ENCODE measurements at places on chromosomes 1 and 21. TPM values are rescaled to one million over a fixed set of nuclear protein-coding genes. Genes with fewer than 3 reads are reported as not detected.

Gene TNFRSF14
- 73.5 TPM for polyA plus RNA-seq

Gene CELA3A
- not detected for polyA plus RNA-seq

Gene CHAF1B
- polyA plus RNA-seq, result 1.4 TPM

Gene CLDN17
- polyA plus RNA-seq, result not detected

Gene AK5
- 8.9 TPM for polyA plus RNA-seq

Gene HSPA6
- not detected for polyA plus RNA-seq

Gene GPR25
- polyA plus RNA-seq, result 21.4 TPM

Gene C1orf105
- polyA plus RNA-seq, result not detected

Gene OR2M3
- not detected for polyA plus RNA-seq

Gene EBNA1BP2
- polyA plus RNA-seq, result 55.3 TPM

Gene KRTAP7-1
- not detected for polyA plus RNA-seq

Gene CELA3B
- not detected for polyA plus RNA-seq

Gene SELL
- 2,165 TPM for polyA plus RNA-seq

Gene FAM72C
- polyA plus RNA-seq, result 0.22 TPM

Gene MCOLN3
- polyA plus RNA-seq, result not detected

Gene EIF4G3
- 2.5 TPM for polyA plus RNA-seq

Gene CITED4
- 13.2 TPM for polyA plus RNA-seq
